CD4-positive, alpha-beta T cell (primary cell): ENCODE measurements at places on chromosomes 5 and 9. TPM values are rescaled to one million over a fixed set of nuclear protein-coding genes. Genes with fewer than 3 reads are reported as not detected.

Gene CARTPT
- total RNA-seq = not detected

GRCh38 chr9:107750741-107751566 is 261.4 kb upstream of the KLF4 start:
- no peak overlapping the region for H3K27ac ChIP-seq
- DNase-seq = no peak
- no peaks in the 10 kb centered on the region for H3K27me3 ChIP-seq
- no peaks in the 10 kb centered on the region for H3K36me3 ChIP-seq

Gene ALDH7A1
- total RNA-seq = 1.6 TPM

GRCh38 chr9:2933165-2934095 is 89.5 kb upstream of the PUM3 start:
- H3K27ac ChIP-seq = no peak overlapping the region
- DNase-seq = peak; percentile 6
- H3K27me3 ChIP-seq = no peaks in the 10 kb centered on the region
- H3K4me1 ChIP-seq = no peaks in the 10 kb centered on the region
- no peaks in the 10 kb centered on the region for H3K36me3 ChIP-seq

DNA sequence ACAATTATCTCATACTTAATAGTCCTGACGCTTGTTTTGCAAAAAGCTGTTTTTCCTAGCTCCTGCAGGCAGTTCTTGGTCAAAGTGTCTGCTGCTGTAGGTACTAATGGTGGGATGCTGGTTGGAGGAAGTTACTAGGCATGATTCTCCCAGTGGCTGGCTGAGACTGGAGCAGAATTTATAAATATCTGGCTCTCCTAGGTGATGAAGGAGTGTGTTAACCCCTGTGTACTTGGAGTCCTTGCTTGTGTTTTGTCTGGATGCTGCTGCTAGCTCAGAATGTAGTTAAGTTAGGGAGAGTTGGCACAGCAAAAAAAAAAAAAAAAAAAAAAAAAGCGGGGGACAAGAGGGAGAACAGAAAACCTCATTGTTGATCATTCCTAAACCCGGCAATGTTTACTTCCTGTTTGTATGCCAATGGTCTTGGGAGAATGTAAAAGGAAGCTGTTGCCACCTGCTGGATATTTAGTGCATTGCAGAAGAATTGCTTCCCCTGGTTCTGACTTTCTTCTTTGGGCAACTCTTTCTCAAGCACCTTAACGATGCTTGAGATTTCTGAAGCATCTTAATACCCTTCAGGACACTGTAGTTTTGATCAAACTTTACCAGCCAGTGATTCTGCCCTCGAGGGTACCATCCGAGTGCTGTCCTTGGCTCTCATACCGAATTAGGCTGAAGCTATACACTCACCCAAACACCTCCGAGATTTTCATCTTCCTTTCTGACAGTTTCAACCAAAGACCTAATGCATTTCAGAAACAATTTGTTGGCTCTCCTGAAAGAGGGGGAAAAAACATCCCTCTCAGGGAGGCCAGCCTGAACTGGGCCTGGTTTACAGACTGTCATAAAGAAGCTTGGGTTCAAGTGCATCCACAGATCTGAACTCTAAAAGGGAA is 71.7 kb upstream of the WWC1 start:
- H3K27ac ChIP-seq = no peak overlapping the region
- no peaks in the 10 kb centered on the region for H3K36me3 ChIP-seq
- no peaks in the 10 kb centered on the region for H3K27me3 ChIP-seq
- H3K4me1 ChIP-seq = peaks cover 8% of the 10 kb centered on the region

- no peak overlapping the region for H3K27ac ChIP-seq
- DNase-seq = no peak
- no peaks in the 10 kb centered on the region for H3K27me3 ChIP-seq
- H3K4me3 ChIP-seq = no peak overlapping the region
- H3K4me1 ChIP-seq = no peaks in the 10 kb centered on the region
These were observed 204.1 kb downstream of the BRINP1 start for GRCh38 chr9:119165131-119165530.

Gene SPDL1
- total RNA-seq = 4.3 TPM

Gene IFNK
- total RNA-seq = not detected

- H3K27me3 ChIP-seq = no peaks in the 10 kb centered on the region
- no peak overlapping the region for H3K4me3 ChIP-seq
- no peak for DNase-seq
- H3K4me1 ChIP-seq = peaks cover 8% of the 10 kb centered on the region
- H3K36me3 ChIP-seq = peaks cover 9% of the 10 kb centered on the region
These were observed 26.5 kb downstream of the TRMO start for GRCh38 chr9:97895695-97896332.

Gene CFAP157
- total RNA-seq = not detected

DNA sequence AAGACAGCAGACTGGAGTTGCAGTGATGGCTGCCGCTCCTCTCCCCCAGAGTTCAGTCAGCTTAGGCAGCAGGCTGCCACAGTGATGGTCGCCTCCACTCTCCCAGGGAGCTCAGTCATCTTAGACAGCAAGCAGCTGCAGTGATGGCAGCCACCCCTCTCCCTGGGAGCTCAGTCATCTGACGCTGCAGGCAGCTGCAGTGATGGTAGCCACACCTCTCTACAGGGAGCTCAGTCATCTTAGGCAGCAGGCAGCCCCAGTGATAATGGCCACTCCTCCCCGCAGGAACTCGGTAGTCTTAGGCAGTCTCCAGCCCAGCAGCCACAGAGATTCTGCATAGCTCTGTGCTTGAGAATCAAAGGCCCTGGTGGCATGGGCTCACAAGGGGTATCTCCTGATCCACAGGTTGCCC is 582.7 kb downstream of the DTWD2 start:
- H3K4me3 ChIP-seq = no peak overlapping the region
- H3K4me1 ChIP-seq = no peaks in the 10 kb centered on the region
- H3K27me3 ChIP-seq = no peaks in the 10 kb centered on the region
- no peak overlapping the region for H3K27ac ChIP-seq
- no peak for DNase-seq
- H3K36me3 ChIP-seq = no peaks in the 10 kb centered on the region
